Stomach (tissue), 19 donors: ENCODE measurements at places on chromosomes 7 and 10. TPM values are rescaled to one million over a fixed set of nuclear protein-coding genes. Genes with fewer than 3 reads are reported as not detected.

DNA sequence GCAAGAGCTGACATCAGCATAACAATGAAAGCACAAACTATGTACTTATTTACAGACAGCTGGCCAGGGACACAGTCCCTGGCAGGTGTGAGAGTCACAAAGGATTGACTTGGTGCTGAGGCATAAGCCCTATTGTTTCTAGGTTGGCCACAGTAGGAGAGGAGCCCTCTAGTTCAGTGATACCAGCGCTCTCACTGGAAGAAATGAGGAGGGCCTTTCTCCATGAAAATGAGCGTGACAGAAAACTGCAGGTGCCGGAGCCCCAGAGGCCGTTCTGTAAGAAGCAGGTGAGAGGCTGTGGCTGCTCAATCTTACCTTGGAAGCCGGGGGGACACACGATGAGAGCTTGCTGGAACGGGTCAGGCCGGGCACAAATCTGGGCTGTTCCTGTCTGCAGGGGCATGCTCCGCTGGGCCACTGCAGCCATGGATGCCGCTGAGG is 90.5 kb downstream of the CLEC2L start:
- H3K4me3 ChIP-seq: no peak overlapping the region
- H3K27me3 ChIP-seq: no peaks in the 10 kb centered on the region
- no peak overlapping the region for H3K27ac ChIP-seq

DNA sequence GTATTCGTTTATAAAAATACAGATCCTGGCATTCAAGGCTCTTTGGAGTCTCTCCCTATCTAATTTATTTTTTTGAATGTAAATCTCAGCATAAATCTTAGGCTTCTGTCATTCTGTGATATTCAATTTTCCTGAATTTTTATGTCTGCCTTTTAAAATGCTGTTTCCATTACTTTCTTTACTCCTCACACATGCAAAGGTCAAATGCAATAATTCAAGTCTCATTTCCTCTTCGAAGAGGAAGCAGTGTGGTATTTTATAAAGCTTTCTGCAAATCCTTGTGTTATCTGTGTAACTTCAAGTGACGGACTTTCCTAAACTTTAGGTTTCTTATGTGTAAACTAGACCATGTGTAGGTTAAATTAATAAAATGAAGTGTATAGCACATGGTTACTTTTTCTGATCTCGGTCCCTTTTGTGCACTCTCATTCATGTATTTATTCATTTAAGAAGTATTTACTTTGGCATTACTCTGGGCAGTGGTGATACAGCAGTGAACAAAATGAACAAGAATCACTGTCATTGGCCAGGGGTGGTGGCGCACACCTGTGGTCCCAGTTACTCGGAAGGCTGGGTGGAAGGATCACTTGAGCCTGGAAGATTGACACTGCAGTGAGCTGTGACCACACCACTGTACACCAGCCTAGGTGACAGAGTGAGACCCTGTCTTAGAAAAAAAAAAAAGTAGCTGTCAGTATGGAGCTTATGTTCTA is 332.2 kb downstream of the EXOC4 start:
- no peak for DNase-seq
- H3K4me1 ChIP-seq: no peaks in the 10 kb centered on the region
- no peak overlapping the region for H3K27ac ChIP-seq
- no peaks in the 10 kb centered on the region for H3K36me3 ChIP-seq
- H3K4me3 ChIP-seq: no peak overlapping the region

DNA sequence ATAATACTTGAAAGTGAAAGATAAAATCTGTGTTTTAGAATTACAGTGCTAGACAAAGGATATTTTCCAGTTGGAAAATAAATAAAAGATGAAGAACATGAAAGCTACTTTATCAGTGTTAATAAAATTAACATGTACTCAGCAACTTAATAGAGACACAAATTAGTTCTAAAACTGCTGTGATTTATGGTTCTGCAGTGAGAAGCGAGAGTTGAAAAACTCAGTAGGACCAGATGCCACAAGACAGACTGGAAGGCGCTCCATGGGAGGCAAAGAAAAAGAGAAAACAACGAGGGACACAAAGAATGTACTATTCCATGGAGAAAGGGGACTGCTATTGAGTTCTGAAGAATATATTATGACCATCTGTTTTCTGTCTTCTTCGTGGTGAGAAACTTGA is 590.4 kb downstream of the PHTF2 start:
- H3K27ac ChIP-seq: no peak overlapping the region
- no peaks in the 10 kb centered on the region for H3K27me3 ChIP-seq
- H3K36me3 ChIP-seq: no peaks in the 10 kb centered on the region
- H3K4me3 ChIP-seq: no peak overlapping the region
- no peak for DNase-seq

DNA sequence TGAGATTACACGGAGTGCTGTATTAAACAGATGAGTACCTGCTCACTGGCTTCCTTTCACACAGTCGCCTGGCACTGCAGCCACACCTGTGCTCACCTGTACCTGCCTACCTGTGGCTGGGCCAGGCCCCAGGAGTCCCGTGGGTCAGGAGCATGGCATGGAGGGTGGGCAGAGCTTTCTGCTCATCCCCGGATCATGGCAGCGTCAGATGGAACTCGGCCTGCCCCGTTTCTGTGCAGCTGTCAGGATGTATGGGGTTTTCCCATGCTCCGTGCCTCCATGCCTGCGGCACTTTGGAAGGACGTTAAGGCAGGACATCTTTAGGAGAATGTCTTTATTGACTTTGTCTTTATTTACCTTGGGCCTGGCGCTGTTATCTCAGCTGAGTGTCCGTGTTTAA is 112.2 kb downstream of the MGMT start:
- no peaks in the 10 kb centered on the region for H3K36me3 ChIP-seq
- H3K4me1 ChIP-seq: no peaks in the 10 kb centered on the region
- no peak overlapping the region for H3K27ac ChIP-seq
- no peak for DNase-seq
- H3K4me3 ChIP-seq: no peak overlapping the region
- H3K27me3 ChIP-seq: no peaks in the 10 kb centered on the region

DNA sequence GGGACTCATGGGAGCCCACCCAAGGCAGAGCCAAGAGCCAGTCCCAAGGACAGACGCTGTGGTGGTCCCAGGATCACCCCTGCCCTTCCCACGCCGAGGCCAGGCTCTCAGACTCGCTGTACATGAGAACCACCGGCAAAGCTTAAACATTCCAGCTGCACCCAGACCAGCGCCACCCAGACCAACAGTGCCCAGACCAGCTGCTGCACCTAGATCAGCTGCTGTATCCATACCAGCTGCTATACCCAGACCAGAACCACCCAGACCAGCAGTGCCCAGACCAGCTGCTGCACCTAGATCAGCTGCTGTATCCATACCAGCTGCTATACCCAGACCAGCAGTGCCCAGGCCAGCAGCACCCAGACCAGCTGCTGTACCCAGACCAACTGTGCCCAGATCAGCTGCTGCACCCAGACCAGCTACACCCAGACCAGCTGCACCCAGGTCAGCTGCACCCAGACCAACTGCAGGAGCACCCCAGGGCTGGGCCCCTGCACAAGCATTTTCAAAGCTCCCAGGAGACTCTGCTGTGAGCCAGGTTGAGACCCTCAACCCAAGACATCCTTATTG is 47.9 kb upstream of the CNPY1 start:
- peaks cover 17% of the 10 kb centered on the region for H3K4me1 ChIP-seq
- peak overlapping the region; percentile 67 for H3K27ac ChIP-seq
- peak; percentile 24 for DNase-seq
- H3K27me3 ChIP-seq: no peaks in the 10 kb centered on the region

GRCh38 chr7:127997226-127997922 is 33.9 kb downstream of the LRRC4 start:
- H3K27ac ChIP-seq: no peak overlapping the region
- DNase-seq: no peak
- no peak overlapping the region for H3K4me3 ChIP-seq
- H3K36me3 ChIP-seq: peaks cover 3% of the 10 kb centered on the region

GRCh38 chr7:117285826-117286225 is 37.0 kb downstream of the WNT2 start:
- no peak for DNase-seq
- no peak overlapping the region for H3K4me3 ChIP-seq
- no peak overlapping the region for H3K27ac ChIP-seq
- H3K36me3 ChIP-seq: no peaks in the 10 kb centered on the region
- no peaks in the 10 kb centered on the region for H3K27me3 ChIP-seq
- H3K4me1 ChIP-seq: no peaks in the 10 kb centered on the region

- peak overlapping the region; percentile 78 for H3K27ac ChIP-seq
- H3K27me3 ChIP-seq: no peaks in the 10 kb centered on the region
- H3K36me3 ChIP-seq: no peaks in the 10 kb centered on the region
Observed at GRCh38 chr7:20220921-20221547, 3.9 kb upstream of the MACC1 start.

DNA sequence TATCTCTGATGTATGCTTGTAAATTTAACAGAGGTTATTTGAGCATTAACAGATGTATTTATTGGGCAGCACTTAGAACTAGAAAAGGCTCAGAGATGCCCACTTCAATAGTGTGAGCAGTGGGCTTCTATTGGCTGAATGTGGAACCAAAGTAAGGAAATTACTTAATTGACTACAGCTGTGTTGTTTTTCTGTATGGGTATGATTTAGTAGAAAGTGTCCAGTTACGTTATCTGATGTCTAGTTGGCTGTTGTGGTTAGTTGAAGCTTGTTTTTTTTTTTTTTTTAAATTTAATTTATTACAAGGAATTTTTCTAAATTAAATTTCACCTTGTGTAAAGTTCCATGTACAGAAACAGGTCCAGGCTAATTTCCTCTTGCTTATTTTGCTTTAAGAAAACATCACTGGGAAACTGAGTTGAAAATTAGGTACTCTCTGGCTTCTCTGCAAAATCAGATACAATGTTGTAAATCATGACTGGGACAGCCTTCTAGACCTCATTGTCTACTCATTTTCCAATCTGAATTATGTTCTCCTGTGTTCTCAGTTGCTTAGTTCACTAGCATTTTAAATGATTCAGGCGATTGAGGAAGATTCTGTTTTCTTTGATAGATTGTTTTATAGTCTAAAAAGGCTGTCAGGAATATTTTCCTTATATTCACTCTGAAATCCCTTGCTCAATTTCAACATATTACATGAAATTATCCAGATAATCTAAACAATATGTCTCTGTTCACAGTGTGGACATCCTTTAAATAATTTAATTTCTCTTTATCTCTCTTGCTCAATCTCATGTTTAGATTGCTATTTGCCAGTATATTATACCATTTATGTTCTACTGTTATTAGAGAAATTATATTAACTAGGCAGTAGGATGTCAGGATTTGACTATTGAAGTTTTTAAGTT is 53.0 kb downstream of the PHF14 start:
- no peak for DNase-seq
- no peaks in the 10 kb centered on the region for H3K4me1 ChIP-seq
- peaks cover 30% of the 10 kb centered on the region for H3K36me3 ChIP-seq
- H3K27me3 ChIP-seq: no peaks in the 10 kb centered on the region

- no peaks in the 10 kb centered on the region for H3K4me1 ChIP-seq
- H3K27ac ChIP-seq: no peak overlapping the region
- no peaks in the 10 kb centered on the region for H3K27me3 ChIP-seq
- peak; percentile 21 for DNase-seq
- H3K4me3 ChIP-seq: no peak overlapping the region
- H3K36me3 ChIP-seq: no peaks in the 10 kb centered on the region
Observed at GRCh38 chr10:50260791-50261281, 9.5 kb upstream of the ASAH2 start.

DNA sequence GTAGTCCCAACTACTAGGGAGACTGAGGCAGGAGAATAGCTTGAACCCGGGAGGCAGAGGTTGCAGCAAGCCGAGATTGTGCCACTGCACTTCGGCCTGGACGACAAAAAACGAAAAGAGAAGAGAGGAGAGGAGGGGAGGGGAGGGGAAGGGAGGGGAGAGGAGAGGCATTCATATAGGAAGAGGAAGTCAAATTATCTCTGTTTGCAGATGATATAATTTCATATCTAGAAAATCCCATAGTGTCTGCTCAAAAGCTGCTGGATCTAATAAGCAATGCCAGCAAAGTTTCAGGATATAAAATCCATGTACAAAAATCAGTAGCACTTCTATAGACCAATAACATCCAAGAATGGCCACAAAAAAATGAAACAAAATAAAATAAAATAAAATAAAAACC is 120.3 kb downstream of the LMBR1 start:
- no peaks in the 10 kb centered on the region for H3K36me3 ChIP-seq
- no peak for DNase-seq
- H3K4me3 ChIP-seq: no peak overlapping the region
- no peaks in the 10 kb centered on the region for H3K27me3 ChIP-seq
- no peaks in the 10 kb centered on the region for H3K4me1 ChIP-seq
- no peak overlapping the region for H3K27ac ChIP-seq

DNA sequence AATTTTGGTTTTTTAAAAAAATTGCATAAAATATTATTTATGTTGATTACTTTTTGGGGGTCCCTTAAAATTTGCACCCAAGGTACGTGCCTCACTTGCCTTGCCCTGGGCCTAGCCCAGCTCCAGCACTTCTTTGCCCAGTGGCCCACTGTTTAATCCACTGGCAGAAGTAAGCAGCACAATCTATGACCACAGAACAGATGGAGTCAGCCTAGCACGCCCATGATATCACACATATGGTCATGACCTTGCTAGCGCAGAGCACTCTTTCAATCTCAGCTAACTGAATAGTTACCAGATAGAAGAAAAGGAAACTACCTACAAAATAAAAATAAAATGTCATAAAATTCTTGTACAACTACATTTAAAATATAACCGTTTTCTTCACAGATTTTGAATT is 5.6 kb downstream of the OGA start:
- H3K27ac ChIP-seq: no peak overlapping the region
- DNase-seq: no peak
- H3K36me3 ChIP-seq: peaks cover 56% of the 10 kb centered on the region
- H3K4me3 ChIP-seq: no peak overlapping the region
- H3K4me1 ChIP-seq: peaks cover 68% of the 10 kb centered on the region

- no peaks in the 10 kb centered on the region for H3K4me1 ChIP-seq
- H3K27me3 ChIP-seq: no peaks in the 10 kb centered on the region
- H3K27ac ChIP-seq: no peak overlapping the region
- DNase-seq: no peak
Observed at GRCh38 chr10:23238015-23238414, 45.9 kb downstream of the PTF1A start.

- peaks cover 7% of the 10 kb centered on the region for H3K27me3 ChIP-seq
- no peak for DNase-seq
- H3K36me3 ChIP-seq: no peaks in the 10 kb centered on the region
- no peaks in the 10 kb centered on the region for H3K4me1 ChIP-seq
Observed at GRCh38 chr10:123517426-123517825, 148.7 kb upstream of the GPR26 start.

DNA sequence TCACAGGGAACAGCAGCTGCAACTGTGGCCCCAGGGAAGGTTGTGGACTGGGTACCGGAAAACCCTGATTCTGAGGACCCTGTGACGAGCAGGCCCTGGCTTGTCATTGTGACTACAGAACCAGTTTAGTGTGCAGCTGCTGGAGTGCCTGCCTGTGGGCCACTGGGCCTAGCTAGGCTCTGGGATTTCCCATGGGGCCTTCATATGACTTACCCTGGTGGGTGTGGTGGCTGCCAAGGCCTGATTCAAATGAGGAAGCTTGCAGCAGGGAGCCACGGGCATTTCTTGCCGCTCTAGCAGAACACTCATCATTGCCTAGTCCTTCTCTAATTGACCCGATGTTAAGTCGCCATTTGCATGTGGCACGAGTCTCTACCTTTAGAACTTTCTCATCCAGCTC is 14.7 kb upstream of the CAMK2G start:
- H3K27ac ChIP-seq: peak overlapping the region; percentile 54
- peaks cover 32% of the 10 kb centered on the region for H3K4me1 ChIP-seq
- no peaks in the 10 kb centered on the region for H3K27me3 ChIP-seq

The SNX10 gene
- total RNA-seq: not detected

The VWA2 gene
- total RNA-seq: 2.3 TPM

The EVX1 gene
- total RNA-seq: not detected

The RAB19 gene
- total RNA-seq: not detected

The HDAC9 gene
- total RNA-seq: 22.5 TPM

The SPDYE1 gene
- not detected for total RNA-seq

The PDE1C gene
- 19.3 TPM for total RNA-seq

The TEX47 gene
- total RNA-seq: not detected

The LIPN gene
- 1.1 TPM for total RNA-seq

The ITPRIP gene
- 2.3 TPM for total RNA-seq

The PRLHR gene
- total RNA-seq: not detected
